Effector memory CD8-positive, alpha-beta T cell (primary cell): ENCODE measurements at places on chromosomes 11 and 22.

- DNase-seq = no peak
These were observed 417.3 kb downstream of the SHANK2 start for GRCh38 chr11:70834984-70835560.

DNA sequence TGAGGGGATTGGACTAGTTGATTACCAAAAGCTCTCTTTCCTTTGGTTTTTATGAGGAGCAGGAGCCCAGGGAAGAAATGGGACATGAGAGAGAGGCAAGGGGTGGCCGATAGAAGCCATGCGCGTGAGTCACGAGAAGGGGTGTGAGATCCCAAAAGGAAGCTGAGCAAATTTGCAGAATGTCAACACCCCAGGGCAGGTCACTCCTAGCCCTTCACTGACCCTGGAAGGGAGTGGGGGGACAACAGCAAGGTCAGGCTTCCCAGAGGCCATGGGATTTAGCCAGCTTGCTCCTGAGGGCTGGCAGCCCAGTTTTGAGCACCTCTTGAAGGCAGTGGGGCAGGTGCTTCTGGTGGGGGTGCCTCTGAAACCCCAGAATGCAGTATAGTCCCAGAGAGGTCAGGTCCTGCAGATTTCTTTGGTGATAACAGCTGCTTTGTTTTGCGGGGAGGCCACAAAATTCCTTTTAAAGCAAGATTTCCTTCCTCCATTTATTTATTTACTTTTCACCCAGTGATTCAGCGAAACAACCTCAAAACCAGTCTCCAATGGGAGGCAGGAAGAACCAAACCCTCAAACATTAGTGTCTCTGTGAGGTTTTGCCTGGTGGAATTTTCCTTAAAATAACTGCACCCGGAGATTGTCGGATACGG, 40.1 kb upstream of the TIMP3 start:
- no peak for DNase-seq

- DNase-seq = no peak
These were observed 327.1 kb upstream of the MTNR1B start for GRCh38 chr11:92642177-92642931.

DNA sequence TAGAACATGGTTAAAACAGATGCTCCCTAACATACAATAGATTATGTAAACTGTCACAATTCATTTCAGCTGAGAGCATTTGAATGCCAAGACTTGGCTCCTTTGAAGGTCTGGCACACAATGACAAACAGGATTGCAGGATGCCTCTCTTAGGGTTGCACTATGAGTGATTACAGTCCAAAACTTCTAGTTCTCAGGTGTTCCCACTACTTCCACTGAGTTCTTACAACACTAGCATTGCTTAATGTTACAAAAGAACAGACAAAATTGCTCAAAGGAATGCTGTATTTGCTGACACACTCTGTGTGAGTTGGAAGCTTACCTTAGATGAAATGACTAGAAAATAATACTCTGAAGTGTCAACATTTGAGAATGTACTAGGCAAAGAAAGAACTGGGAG, 2413.8 kb upstream of the RAG2 start:
- no peak for DNase-seq

DNA sequence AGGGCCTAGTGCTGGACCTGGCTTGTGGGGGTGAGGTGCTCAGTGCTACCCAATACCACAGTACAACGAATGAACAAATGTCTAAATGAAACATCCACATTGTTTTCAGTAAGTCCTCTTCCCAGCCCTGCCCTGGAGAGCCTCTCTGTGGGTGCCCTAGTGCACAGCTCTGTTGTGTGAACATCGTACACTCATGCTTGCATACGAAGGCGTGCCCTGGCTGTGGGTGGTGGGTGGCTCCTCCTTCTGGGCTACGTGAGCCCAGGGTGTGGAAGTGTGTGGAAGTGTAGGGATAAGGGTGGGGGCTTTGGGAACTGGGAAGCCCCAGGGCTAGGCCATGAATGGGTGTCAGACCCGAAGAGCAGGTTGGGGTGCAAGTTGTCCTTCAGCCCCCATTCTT, 592 bp upstream of the NLRX1 start:
- DNase-seq = no peak

DNA sequence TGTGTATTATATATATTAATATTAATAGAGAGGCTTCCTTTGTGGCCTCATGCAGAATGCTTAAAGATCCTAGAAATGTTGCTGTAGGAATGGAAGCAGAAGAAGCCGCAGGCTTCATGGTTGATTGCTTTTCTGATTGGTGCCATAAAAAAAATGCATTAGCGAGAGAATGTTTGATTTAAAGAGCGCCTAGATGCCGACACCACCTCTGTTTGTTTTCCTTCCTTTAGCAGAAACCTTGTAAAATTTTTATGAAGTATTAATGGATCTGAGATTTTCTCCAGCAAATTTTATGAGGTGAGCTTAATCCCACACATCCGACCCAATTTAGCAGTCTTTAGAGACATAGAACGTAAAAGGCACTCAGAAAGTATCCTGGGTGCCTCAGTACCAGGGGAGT, 587.5 kb downstream of the NTM start:
- no peak for DNase-seq

GRCh38 chr11:74072286-74072685, 63.4 kb upstream of the UCP3 start:
- DNase-seq = no peak

DNA sequence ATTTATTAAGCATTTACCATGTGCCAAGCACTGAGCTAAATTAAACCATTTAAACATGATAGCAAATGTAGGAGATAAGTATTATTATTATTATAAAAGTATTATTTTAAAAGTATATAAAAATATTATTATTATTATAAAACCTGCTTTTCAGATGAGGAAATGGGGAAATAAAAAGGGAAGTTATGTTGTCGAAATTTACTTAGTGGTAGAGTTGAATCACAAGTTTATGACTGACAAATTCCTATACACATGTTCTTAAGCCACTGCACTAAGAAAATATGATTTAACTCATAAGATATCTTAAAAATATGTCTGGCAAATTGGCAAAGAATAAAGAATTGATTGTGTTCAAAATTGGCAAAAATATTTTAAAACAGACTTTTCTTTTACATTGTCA, 53.8 kb downstream of the CASP12 start:
- DNase-seq = no peak

DNA sequence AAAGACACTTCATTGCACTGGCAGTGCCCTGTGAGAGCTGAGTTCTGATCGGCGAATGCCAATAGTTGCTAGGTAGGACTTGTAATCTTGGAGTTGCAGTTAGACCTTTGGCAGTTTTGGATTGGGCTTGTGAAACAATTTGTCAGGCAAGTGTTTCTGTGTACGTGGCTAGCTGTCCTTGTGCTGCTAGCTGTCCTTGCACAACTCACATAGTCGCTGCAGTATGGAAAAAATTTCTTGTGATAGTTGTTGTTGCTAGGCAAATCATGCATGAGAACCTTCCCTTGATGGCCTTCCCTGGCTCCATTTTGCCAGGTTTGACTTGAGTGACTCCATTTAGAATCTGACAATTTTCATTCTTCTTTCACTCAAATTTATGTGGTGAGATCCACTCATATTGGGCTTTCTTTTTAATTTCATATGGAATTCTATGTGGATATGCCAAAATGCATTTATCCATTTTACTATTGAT, 140.7 kb downstream of the APIP start:
- DNase-seq = no peak

- no peak for DNase-seq
These were observed 20.6 kb downstream of the SLC5A1 start for GRCh38 chr22:32063701-32064100.

- no peak for DNase-seq
These were observed 14.8 kb upstream of the FAM168A start for GRCh38 chr11:73612601-73613140.

GRCh38 chr11:118002010-118002540, 15.9 kb downstream of the IL10RA start:
- DNase-seq = no peak

DNA sequence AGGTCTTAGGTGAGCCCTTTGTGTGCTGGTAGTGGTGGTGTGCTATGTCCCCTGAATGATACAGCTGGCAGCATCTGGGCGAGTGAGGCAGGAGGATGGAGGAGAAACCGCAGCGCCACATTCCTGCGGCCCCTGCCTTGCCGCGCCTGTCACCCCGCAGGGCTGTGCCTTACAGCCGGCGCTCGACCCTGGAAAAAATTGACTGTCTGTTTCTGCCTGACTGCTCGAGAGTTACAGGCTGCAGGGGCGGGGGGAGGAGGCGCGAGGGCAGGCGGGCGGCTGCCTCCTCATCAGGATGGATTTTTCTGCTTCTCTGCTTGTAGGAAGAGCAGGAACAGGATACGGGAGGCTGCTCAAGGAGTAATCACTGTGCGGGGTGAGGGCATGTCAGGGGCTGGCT, 443.4 kb downstream of the MIAT start:
- DNase-seq = no peak

DNA sequence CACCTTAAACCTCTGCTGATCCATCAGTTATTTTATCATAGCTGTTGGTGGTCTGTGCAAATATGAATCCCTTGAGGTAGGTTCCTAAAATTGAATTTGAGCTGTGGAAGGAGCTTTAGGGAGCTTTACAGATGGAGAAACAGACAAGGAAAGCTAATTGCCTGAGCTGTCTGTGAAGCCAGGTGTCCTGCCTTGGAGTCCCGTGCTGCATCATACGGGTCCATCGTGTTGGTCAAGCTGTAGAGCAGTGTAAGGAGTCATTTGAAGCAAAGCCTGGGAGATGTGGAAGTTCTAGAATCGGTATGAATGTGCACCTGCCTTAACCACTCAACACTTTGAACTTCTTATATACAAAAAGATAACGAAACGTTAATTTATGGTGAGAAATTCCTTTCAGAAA, 1.0 kb downstream of the POLA2 start:
- no peak for DNase-seq

DNA sequence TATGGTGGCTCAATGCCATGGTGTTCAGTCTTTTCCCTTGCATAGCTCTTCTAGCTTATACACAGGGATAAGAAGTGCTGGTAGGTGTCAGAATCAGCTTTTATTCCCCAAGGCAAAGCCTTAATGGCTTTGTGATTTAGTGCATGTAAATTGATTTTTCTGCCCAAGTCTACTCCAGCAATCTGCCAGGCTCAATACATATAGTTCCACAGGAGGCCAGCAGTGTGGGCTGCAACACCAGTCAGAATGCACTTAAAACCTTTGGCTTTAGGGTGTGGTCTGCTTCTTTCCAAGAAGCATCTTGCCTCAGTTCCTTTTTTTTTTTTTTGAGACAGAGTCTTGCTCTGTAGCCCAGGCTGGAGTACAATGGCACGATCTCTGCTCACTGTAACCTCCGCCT, 14.5 kb upstream of the CAPRIN1 start:
- no peak for DNase-seq

DNA sequence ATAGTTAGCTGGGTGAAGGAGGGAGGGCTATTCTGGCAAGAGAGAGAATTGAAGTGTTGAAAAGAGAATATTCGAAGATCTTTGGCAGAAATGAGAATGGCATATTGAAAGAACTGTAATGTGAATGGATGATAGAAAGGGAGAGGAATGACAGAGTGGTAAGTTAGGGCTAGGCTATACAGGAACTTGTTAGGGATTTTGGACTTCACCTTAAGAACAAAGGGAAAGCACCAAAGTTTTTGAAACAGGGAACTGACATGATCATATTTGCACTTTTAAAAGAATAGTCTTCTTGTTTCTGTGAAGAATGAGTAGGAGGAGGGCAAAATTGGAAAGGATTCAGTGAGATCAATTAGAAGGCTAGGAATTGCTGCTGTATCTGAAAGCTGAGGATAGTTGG, 119.3 kb downstream of the METTL15 start:
- DNase-seq = no peak

DNA sequence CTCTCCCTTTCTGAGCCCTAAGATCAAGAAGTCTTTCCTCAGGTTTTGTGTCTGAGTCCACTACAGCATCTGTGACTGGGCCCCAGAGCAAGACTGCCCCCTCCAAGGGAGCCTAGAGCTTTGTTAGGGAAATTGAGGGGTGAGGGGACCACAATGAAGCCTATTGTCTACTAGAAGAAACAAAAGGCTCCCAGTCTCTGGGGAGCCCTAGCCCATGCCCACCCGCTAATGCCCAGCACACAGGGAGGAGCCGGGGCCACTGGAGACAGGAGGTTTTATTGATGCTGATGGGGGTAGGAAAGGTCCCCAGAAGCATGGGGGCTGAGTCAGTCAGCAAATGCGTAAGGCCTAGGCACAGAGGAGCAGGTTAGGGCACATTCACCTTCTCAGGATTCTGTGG, 14.0 kb downstream of the RHOG start:
- DNase-seq = no peak
